ENCODE measurements at places on chromosomes 5 and 9.

DNA sequence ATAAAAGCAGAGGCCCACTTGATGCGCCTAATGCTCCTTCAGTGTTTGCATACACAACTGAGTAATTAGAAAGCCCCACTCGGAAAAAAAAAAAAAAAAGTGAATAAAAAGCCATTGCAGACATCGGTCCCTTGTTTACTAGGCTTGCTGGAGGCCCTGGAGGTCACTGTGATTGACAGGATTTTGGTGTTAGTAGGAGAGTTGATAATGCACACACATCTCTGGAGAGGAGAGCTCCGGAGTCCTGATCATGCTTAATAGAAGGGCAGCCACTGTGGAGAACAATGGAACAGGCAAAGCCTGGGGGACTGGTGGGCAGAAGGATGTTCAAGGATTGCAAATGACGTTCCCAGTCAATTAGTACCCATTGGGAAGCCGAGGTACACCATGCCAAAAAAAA is 152.5 kb downstream of the EFNA5 start:
- DNase-seq, result no peak

DNA sequence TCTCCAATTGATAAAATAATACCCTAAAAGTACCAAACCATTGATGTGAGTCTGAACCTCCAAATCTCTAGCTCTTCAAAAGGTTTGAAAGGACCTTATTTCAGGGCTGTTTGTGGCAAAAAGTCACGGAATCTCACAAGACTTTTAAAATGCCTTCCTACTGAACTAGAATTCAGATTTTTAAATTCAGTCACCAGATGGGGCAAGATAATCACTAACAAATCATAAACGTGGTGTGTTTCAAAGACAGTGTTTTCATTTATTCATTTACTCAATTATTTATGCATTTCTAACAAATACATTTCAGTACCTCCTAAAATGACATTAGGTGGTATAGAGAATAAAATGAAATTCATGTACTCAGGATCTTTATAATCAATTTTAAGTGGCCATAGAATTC is 68.2 kb upstream of the SMC2 start:
- no peak for DNase-seq

DNA sequence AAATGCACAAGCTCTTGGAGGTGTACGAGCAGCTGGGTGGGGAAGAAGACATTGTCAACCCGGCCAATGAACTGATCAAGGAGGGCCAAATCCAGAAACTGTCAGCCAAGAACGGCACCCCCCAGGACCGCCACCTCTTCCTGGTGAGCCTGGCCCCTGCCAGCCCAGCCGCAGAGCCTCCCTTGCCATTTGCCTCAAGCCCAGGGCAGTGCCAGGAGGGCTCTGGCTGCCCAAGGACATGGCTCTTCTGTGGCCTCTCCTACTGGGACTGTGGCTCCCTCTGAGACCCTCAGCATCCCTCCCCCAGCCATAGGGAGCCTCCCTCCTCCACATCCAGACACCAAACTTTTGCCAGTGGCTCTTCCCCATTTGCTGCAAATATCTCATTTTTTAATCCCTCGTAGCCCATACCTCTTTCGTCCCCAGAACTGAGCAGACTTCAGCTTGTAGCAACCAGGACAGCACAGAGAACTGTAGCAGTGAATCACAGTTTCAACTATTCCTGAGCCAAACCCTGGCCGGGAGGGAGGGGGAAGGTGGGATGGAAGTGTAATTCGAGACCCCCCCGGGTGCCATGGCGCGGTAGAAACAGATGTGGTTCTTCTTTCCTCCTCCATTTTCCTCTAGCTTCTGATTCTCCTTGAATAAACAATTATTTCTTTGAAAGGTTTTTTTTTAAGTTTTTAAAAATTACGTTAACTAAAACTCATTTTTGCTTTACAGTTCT is 44.5 kb upstream of the SUSD3 start:
- no peak for DNase-seq

DNA sequence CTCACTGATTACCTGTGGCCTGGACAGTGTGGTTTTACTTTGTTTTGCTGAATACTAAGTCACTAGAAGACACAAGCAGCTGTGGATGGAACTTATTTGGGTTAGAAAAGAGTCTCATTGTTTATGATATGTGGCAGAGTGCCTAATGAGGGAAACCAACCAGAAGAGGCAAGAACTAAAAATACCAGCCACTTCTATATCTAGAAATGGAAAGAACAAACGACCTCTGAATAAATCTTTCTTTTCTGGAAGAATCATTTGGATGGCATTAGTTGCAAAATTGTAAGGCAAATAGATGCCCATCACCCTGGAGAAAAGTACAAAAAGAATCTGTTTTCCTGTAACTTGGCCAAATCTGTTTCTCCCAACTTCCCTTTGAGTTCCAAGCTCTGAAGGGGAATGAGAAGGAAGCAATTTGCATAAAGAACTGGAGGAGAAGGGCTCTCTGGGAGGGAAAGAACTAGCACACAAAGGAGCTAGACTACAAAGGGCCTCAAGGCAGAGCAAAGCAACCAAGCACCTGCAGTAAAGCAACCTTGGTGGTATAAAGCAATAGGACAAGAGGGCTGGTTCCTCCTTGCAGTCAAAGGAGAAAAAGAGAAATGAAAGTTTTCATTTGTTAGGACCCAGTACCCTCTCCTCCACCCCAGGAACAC is 455.4 kb downstream of the CAAP1 start:
- DNase-seq, result no peak

GRCh38 chr5:6483880-6484382 is 35.3 kb downstream of the UBE2QL1 start:
- no peak for DNase-seq

DNA sequence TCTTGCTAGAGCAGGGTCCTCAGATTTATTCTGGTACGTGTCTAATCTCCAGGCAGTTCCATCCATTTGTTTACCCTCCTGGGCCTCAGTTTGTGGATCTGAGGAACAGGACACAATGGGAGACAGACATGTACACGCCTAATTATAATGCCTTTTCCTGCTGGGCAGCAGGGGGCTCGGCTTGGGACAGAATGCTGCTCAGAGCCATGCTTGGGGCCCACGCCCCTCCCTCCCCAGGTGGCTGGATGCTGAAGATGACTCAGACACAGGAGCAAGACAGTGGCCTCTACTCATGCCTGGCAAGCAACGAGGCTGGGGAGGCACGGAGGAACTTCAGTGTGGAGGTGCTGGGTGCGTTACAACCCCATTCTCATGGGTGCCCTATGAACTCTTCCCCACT is 72.7 kb upstream of the ASS1 start:
- DNase-seq, result no peak

GRCh38 chr5:75057561-75057960 is 5.2 kb upstream of the GCNT4 start:
- no peak for DNase-seq

DNA sequence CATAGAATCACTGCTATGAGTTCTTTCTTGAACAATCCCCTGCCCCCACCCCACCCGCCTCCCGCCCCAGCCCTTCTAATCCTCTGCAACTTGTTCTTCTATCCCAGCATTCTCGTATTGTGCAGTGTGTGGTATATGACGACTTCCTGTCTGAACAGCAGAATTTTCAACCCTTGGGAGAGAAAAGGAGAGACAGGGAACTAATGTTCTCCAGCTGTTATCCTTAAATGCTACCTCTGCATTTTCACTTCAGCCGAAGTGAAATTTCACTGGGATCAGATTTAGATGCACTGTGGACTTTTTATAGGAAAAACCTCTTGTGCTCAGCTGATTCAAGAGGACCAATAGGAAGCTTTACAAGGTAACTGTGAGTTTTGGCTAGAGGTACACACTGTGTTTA is 2.2 kb downstream of the FBXL7 start:
- DNase-seq, result no peak

GRCh38 chr9:123423311-123423640 is 67.3 kb downstream of the CRB2 start:
- DNase-seq, result no peak

- no peak for DNase-seq
Observed at GRCh38 chr5:167233507-167234220, 1057.8 kb upstream of the WWC1 start.

DNA sequence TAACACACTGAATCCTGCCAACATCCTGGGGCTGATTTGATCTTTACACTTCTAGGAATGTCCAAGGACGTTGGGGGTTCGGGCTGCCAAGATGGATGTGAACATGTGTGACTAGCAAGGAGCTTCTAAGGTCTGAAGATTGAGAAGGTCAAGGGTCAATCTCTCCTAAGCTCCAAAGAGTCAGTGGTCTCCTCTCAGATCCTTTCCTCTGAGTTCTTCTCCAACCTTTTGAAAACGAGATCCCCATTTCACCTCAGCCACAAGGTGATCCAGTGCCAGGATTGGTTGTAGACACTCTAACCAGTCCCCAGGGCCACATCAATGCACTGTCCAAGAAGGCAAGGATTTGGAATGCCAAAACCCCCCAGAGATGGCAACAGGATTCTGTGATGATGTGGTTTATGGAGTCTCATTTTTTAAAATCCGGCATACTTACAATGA is 266.8 kb downstream of the NDUFS4 start:
- DNase-seq, result no peak

GRCh38 chr5:139789845-139790189 is 5.8 kb upstream of the PSD2 start:
- no peak for DNase-seq
